Esophagus mucosa (tissue), 1 donor: ENCODE measurements at places on chromosomes 6 and 20.

DNA sequence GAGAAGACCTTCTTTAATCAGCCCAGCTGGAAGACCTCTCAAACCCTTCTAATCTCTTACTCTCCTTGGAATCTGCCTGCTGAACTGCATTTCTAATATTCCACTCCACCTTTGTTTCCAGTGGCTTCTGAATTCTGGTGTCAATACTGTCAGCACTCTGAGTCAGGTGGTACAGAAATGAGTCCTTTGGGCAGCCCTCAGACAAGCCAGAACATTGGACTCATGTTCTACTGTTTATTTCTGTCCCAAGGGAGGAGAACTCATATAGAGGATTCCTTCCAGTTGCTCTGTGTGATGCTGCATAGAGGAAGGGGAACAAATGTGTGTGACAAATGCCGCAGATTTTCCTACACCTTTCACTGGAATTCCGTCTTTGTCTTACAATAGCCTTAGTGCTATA lies 114.8 kb downstream of the PHF3 start:
- ATAC-seq: no peak

DNA sequence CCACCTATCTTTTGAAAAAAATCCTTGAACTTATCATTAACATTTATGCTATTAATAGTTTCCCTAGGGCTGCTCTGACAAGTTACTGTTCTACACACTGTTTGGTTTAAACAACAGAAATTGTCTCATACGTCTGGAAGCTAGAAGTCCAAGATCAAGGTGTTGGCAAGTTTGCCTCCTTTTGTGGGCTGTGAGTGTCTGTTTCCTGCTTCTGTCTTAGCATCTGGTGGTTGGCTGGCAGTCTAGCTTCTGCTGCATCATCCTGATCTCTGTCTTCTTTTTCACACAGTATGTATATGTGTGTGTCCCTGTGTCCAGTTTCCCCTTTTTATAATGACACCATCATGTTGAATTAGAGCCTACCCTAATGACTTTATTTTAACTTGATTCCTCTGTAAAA lies 154.8 kb downstream of the RPS12 start:
- no peak for ATAC-seq

GRCh38 chr6:82330171-82330804 lies 33.3 kb upstream of the TPBG start:
- ATAC-seq: no peak

- no peak for ATAC-seq
Observed at GRCh38 chr6:63793465-63794137, 158.0 kb downstream of the PHF3 start.

DNA sequence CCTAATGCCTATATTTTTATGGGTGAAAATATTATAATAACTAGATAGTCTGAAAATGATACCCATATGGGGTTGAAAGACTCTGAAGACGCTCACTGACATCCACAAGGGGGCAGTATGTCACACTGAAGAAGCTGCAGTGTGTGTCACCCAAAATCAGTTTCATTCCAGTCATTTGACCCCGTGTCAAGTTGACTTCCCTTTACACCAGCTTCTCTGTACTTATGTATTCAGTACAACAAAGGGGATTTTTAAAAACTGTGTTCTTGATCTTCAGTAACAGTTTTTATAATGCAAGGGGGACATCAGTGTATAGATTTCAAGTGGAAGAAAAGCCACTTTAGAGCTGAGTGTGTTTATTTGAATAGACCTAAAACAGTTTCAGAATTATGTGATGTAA lies 19.3 kb downstream of the FAXC start:
- peak; percentile 82 for ATAC-seq

DNA sequence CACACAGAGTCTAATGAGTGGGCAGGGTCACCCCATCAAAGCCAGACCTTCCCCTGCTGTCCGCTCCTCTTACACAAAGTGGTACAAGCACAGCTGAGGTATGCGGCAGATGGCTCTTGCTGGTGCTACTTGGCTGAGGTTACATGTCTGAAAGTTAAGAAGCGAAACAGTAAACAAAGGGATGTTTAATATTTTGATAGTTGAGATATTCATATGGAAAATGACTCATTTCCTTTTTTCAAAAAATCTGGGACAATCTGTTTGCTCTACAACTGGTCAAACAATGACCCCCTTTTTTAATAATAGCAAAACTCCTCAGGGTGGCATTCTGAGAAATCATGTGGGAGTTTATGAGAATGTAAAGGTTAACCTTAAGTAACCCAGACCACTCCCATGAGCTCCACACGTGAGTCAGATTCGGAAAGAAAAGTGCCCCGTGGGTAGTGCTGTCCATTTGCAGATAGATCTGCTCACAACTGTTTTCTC lies 245.3 kb downstream of the TBXT start:
- ATAC-seq: no peak

- no peak for ATAC-seq
Observed at GRCh38 chr6:157585274-157586087, 204.5 kb downstream of the ZDHHC14 start.

- no peak for ATAC-seq
Observed at GRCh38 chr6:15842727-15843117, 179.9 kb upstream of the DTNBP1 start.

GRCh38 chr20:51359947-51360346 lies 182.6 kb downstream of the NFATC2 start:
- no peak for ATAC-seq
